Omental fat pad (tissue), 4 donors: ENCODE measurements at places on chromosomes 13 and 19.

- DNase-seq = no peak
Observed at GRCh38 chr19:29450812-29451211, 75.0 kb upstream of the VSTM2B start.

DNA sequence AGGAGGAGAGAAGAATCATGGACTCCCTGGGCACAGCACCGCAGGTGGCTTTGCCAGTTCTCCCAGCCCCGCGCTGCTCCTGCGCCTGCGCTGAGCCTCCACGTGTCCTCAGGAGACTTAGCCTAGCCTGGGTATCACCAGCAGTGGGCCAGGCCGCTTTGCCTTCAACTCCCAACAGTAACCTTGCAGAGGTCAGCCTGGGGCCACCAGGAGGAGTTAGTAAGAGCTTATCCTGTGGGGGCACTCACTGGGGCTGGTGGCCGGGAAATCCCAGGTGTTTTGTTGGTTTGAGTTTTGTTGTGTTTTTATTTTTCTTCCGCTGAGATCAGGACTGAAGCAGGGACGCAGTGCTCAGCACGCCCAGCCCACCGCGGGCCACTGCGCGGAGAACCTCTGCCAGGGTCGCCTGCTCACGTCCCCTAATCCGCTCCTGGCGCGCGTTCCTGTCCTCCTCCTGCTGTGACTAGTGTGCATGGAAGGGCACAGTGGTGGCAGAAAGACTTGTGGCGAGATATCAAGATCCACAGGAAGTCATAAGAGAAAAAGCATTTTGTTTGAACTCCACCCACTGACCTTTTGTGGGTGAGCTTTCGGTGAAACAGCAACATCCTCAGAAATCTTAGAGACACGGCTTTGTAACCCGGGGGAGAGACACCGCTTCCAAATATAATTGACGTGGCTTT, 207.4 kb upstream of the RFC3 start:
- no peak for DNase-seq

DNA sequence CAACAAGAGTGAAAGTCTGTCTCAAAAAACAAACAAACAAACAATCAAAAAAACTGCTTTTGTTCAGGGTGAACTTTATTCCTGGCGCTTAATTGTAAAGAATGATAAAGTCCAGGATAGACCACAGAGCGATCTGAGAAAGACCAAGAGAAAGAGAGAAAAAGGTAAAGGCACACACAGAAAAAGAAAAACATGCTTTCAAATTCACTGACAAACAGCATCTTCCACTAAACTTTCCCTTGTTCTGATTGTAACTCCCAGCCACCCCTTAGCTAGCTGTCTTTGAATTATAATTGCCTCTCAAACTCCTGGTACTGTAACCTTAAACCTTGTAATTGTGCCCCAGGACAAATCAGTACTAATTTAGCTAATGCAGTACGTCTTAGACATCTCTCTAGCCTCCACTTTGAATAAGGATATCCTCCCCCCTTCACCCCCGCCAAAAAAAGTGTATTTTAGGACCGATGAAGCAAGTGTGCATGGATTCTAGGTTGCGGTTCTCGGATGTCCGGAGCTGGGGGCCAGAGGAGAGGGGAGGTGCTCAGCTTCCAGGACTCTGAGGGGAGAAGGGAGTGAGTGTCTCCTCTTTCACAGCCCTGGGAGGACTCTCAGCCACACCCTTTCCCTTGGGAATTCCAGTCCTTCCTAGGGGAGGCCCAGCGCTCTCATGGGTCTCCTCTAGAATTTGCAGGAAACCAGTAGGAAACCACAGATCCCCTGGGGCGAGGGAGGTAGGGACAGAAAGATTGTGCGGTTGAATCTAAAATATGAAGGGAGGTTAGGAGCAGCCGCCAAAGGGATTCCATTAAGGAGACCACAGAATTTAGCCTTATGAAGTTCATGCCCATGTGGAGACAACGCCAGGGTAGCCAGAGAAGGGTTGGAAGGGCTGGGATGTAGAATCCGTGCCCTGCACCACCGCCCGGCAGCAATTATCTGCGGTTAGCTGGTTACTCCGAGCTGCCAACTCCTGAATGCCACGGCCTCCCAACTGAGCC, 19.7 kb downstream of the ZNF536 start:
- DNase-seq = no peak

DNA sequence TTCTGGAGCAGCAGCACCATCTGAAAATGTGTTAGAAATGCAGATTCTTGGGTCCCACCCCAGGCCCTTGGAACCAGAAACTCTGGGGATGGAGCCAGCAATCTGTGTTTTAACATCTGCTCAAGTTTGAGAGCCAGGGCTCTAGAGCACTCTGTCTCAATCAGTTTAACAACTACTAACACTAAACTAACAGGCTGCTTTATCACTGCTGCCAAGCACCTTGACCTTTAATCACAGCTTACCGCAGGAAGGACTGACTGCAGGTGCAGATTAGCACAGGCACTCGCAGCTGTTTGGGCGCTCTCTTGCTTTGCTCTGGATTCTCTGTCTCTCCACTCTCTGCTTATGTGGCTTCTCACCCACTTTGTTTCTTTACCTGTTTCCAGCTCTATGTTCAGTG, 163.5 kb downstream of the MTUS2 start:
- DNase-seq = no peak

GRCh38 chr13:33322965-33323668, 37.6 kb upstream of the STARD13 start:
- DNase-seq = no peak

DNA sequence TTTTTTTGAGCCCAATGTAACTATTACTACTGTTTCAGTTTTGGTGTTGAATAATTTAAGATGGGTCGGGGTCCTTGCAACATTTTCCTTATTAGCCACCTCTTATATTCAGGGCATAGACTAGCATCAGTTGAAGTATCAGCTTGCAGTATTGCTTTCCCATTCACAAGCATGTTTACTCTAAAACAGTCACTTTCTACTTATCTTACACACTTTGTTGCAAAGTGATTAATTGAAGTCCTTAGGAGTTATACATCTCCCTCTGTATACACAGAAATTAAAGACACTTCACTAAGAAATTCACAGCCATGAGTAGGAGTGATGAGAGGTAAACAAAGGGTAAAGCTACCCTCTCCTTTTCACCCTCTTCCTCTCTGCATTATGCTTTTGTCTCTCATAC, 27.6 kb downstream of the SLAIN1 start:
- no peak for DNase-seq

DNA sequence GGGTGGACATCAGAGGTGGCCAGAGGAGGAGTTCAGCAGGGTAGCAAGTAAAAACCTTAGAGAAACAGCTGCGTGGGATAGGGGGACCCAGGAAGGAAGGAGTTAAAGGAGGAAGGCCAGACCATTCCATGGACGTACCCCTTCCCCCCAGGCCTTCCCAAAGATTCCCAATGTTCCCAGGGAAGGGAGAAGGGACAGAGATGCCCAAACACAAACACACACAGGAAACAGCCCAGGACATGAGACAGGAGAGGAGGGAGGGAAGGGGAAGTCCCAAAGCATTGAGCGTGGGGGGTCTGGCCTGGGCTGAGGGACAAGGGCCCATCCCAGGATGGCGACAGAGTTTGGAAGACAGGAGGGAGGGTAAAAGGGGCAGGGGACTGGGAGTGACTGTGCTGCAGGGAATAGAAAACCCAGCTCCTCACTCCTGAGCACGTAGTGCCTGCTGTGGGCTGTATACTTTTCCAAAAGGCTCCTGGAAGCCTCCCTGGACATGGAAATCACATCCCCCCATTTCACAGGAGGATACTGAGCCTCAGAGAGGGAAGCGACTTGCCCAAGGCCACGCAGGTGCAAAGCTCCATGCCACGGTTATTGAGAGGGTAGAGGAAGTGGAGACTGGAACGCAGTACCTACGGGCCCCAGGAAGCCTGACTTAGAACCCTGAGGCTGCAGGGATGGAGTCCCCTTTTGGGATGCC, 1.1 kb downstream of the SYDE1 start:
- DNase-seq = no peak

- no peak for DNase-seq
Observed at GRCh38 chr13:20016649-20017364, 58.3 kb downstream of the ZMYM2 start.

- no peak for DNase-seq
Observed at GRCh38 chr19:8148410-8149260, 757 bp downstream of the FBN3 start.

DNA sequence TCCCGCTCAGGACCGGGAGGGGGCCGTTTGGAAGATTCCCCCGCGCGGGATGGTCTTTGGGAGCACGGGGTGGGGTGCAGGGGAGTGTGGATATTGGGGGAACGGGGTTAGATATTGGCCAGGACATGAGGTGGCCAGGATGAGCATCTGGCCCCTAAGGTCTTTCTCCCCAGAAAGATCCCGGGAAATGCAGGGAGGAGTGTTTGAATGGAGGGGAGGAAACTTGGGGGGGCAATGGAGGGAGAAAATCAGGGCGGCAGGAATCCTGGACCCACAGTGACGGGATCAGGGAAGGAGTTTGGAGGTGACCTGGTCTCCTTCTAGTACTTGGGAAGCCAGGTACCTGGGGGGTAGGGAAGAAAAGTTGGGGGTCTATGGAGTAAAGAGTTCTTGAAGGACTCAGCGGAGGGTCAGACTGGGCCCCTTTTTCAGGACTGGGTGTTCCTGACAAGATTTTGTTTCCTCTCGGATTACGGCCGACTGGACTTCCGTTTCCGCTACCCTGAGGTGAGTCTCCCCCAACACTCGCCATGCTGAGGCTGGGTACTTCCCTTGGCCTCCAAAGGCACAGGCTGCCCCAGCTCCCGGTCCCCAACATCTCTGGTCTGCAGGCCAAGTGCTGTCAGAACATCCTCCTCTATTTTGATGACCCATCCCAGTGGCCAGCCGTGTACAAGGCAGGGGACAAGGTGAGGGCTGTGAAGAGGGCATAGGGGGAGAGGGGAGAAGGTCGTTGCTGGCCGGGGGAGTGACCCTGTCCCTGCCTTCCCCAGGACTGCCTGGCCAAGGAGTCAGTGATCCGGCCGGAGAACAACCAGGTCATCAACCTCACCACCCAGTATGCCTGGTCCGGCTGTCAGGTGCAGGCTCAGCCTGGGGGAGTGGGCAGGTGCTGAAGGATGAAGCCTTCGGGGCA, 989 bp downstream of the TMEM145 start:
- DNase-seq = no peak

DNA sequence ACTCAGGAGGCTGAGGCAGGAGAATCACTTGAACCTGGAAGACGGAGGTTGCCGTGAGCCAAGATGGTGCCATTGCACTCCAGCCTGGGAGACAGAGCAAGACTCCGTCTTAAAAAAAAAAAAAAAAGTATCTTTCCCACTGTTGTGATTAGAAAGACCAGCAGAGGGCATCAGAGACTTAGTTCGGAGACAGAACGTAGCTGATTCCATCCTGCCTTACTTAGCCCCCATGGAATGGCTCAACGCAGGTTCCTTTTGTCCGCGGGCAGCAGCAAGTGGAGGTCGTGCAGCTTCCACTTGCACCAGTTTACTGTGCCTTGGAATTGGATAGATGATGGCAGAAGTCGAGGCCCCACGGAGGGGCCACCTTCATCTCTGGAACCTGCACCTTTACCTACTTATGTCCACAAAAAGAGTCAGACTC, 8.1 kb downstream of the TIMM29 start:
- no peak for DNase-seq

DNA sequence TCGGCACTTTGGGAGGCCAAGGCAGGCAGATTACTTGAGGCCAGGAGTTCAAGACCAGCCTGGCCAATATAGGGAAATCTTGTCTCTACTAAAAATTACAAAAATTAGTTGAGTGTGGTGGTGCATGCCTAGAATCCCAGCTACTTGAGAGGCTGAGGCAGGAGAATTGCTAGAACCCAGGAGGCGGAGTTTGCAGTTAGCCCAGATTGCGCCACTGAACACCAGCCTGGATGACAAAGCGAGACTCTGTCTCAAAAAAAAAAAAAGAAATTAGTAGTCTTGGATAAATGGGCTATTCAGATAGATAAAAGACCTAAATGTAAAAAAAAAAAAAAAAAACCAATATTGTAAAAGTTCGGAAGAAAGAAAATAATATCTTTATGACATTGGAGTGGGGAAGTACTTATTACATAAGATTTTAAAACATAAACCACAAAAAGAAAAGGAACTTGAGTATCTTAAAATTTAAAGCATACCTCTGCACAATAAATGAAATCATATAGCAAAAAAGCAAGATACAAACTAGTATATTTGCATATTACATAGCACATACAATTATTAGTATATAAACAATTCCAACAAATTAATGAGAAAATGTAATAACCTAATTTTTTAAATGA, 26.7 kb upstream of the RNASEH2B start:
- no peak for DNase-seq

GRCh38 chr13:29846475-29847256, 3.8 kb downstream of the UBL3 start:
- DNase-seq = no peak

GRCh38 chr19:3606174-3606689, 443 bp downstream of the TBXA2R start:
- no peak for DNase-seq

- DNase-seq = no peak
Observed at GRCh38 chr19:19628501-19629134, 598 bp upstream of the LPAR2 start.

DNA sequence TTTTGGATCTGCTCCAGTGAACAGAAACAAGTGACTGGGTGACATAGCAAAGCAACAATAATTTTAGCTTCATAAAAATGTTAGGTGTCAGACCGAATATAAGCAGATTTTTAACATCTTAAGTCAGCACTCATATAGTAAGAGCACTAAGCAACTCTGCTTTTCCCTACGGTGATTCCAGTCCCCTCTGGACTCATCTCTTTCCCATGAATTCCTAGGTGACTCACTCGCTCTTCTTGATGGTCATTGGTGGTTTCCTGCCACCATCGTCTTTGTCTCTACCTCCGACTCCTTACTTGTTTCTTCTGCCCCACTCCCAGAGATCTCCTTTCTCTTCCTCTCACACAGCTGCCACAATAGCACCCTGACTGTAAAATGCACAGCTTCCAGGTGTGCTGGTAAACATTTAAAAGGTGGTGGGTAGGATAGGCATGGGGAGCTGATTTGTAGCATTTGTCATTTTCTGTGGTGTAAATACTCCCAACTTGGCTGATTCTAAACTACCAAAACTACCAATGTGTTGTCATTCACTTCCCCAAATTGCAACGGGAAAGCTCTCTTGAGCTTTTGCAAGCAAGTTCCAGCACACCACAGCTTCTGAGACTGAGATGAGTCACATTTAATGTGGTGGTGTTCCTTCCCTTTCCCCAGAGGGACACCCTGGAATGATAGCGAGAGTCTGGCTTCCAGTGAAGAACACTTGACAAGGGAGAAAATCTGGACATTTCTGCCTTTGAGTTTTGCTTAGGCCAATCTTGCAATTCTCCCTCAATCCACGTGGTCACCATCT, 42.8 kb upstream of the CLDN10 start:
- DNase-seq = no peak

DNA sequence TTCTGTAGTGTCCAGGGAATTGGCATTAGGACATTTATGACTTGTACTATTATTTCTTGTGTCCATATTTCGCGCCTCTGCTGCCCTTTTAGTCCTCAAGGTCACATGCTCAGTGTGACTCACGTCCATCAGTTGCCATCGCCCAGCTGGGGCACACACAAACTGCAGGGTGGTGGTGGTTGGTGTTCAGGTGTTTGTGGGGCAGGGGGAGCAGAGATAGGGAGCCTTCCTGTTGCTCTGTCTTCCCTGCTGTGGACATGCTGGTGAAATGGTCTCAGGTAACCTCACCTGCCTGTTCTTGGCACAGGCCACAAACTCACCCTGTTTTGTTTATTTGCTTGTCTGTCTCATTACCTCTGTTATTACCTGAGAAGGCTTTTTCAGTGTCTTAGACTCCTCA, 22.4 kb downstream of the PRR12 start:
- DNase-seq = no peak

GRCh38 chr13:77448689-77449088, 86.8 kb upstream of the SCEL start:
- DNase-seq = no peak
